ENCODE measurements at places on chromosomes 12 and 14.
A peak's percentile ranks its signal among the peaks of the same experiment; 100 is the strongest.

DNA sequence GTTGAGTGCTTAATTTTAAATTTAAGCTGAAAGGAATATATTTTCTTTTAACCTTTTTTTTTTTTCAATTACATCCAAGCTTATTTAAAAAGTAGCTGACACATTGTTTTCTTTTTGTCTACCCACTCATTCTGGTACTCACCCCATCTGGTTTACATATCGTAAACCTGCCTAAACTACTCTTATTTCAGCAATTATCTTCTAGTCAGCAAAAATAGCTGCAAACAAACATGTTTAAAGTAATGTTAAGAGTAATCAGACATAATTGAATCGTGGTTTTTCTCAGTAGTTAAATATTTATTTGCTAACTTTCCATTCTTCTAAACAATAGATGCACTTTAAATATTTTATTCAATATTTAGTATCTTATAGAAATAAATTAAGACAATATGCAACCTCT, 492.7 kb upstream of the MGAT4C start:
- H3K4me1 ChIP-seq, result no peaks in the 10 kb centered on the region
- H3K27ac ChIP-seq, result no peak overlapping the region
- no peaks in the 10 kb centered on the region for H3K27me3 ChIP-seq
- no peak overlapping the region for H3K4me3 ChIP-seq

GRCh38 chr14:91873471-91874415, 6.4 kb upstream of the TC2N start:
- no peak overlapping the region for H3K4me3 ChIP-seq
- no peak for DNase-seq
- no peaks in the 10 kb centered on the region for H3K27me3 ChIP-seq
- H3K36me3 ChIP-seq, result peaks cover 74% of the 10 kb centered on the region
- peak overlapping the region; percentile 78 for H3K27ac ChIP-seq

- no peaks in the 10 kb centered on the region for H3K27me3 ChIP-seq
- H3K4me1 ChIP-seq, result no peaks in the 10 kb centered on the region
- no peak overlapping the region for H3K4me3 ChIP-seq
- H3K27ac ChIP-seq, result no peak overlapping the region
- no peaks in the 10 kb centered on the region for H3K36me3 ChIP-seq
Measured at GRCh38 chr14:29264865-29265264, 498.3 kb downstream of the FOXG1 start.

- DNase-seq, result no peak
- H3K4me3 ChIP-seq, result no peak overlapping the region
- no peaks in the 10 kb centered on the region for H3K4me1 ChIP-seq
- H3K36me3 ChIP-seq, result peaks cover 3% of the 10 kb centered on the region
- H3K27ac ChIP-seq, result no peak overlapping the region
Measured at GRCh38 chr12:106855221-106855758, 80.8 kb downstream of the RIC8B start.

DNA sequence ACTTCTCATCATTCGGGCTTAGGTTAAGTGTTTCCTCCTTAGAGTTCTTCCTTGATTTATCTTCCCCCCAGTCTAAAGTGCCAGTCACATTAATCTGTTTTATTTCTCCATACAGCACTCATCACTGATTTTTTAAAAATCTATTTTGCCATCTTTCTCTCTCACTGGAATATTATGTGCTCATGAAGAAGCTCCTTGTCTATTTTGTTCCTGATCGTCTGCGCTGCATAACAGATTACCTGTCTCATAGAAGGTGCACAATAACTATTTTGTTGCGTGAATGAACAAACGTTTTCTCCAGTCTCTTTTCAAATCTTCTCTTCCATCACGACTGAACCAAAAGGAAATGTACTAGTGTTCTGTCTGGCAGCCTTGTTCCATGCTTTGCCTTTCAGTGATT, 2.7 kb downstream of the ERP29 start:
- peaks cover 14% of the 10 kb centered on the region for H3K36me3 ChIP-seq
- H3K27me3 ChIP-seq, result no peaks in the 10 kb centered on the region
- no peak overlapping the region for H3K27ac ChIP-seq
- no peak for DNase-seq
- no peak overlapping the region for H3K4me3 ChIP-seq

Data from ascending aorta (tissue), 2 donors.